Kidney glomerular epithelial cell (primary cell): ENCODE measurements at places on chromosomes 1 and 21.
A peak's percentile ranks its signal among the peaks of the same experiment; 100 is the strongest.

GRCh38 chr1:55209247-55209646 is 5.9 kb downstream of the USP24 start:
- no peak for DNase-seq

DNA sequence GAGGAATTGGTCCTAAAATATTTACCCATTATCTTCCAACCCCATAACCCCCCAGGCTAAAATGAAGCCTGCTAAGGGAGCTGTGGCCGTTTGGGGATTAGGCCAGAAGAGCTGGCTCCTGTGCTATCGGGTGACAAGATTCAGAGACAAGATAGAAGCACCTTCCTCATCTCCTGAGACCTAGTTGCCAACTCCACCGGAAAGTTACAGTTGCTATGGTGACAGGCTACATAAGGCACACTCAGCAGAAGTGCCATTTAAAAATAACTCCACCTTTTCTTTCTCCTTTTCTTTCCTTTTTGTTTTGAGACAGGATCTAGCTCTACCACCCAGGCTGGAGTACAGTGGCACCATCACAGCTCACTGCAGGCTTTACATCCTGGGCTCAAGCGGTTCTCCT is 43.6 kb upstream of the ROR1 start:
- peak; percentile 17 for DNase-seq

DNA sequence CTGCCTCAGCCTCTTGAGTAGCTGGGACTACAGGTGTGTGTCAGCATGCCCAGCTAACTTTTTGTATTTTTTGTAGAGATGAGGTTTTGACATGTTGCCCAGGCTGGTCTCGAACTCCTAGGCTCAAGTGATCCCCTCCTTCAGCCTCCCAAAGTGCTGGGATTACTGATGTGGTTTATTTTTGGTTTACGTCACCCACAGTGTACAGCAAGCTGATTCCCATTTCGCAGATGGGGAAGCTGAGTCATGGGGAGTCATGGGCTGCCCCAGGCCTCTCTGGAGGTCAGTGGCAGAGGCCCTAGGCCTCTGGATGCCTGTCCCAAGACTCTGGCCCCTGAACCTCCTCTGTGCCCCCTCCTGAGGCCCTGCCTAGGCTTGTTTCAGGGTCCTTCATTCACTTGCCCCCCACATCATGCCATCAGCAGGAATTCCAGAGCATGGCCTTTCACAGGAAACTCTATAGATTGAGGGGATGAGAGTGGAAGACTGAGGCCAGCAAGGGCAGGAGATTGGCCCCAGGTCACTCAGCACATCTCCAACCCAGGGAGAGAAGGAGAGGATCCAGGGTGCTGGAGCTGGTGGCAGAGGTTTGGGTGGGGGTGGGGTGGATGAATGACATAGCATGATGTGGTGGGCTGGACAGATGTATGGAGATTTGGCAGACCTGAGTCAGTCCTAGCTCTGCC is 266.0 kb downstream of the PTPRU start:
- no peak for DNase-seq

- no peak for DNase-seq
Observed at GRCh38 chr1:76715474-76715873, 151.8 kb upstream of the ST6GALNAC5 start.

DNA sequence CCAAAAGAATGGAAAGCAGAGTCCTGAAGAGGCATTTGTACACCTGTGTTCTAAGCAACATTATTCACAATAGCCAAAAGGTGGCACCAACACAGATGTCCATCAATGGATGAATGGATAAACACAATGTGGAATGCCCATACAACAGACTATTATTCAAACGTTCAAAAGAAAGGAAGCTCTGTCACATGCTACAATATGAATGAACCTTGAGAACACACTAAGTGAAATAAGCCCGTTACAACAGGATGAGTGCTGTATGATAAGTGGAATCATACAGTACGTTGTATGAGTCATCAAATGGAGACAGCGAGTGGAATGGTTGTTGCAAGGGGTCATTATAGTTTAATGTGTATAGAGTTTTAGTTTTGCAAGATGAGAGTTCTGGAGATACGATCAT is 80.1 kb downstream of the SH3BGR start:
- no peak for DNase-seq
